ENCODE measurements at places on chromosomes 7 and 10.

GRCh38 chr7:156456503-156457115, 184.0 kb upstream of the RNF32 start:
- no peak for DNase-seq

DNA sequence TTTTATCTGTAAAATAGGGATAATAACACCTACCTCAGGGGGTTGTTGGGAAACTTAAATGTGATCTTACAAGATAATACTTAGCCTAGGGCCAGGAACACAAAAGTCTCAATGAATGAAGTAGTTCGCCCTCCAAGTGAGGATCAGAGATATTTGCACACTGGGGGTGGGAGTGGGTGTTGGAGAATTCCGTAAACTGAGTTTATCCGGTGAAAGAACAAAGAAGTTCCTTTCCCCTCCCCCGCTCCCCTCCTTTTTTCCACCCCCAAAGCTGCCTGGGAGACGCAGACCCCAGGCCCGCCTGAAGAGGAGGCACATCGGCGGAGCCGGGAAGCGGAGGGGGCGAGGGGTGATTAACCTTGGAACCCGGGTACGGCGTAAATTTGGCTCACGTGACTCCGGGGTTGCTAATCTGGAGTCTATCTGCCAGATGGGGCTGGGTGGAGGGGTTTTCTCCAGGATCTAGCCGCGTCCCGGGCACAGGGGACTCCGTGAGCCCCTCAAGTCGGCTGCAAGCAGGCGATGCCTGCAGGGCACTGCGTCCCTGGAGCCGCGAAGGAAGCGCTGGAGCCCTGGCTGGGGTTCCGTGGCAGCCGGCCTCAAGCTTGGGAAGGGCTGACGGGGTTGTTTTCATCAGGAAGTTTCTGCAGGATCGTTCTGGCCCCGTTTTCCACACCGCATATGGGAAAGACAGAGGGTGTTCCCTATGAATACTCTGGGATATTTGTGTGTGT, 1.4 kb upstream of the PODXL start:
- DNase-seq: no peak

DNA sequence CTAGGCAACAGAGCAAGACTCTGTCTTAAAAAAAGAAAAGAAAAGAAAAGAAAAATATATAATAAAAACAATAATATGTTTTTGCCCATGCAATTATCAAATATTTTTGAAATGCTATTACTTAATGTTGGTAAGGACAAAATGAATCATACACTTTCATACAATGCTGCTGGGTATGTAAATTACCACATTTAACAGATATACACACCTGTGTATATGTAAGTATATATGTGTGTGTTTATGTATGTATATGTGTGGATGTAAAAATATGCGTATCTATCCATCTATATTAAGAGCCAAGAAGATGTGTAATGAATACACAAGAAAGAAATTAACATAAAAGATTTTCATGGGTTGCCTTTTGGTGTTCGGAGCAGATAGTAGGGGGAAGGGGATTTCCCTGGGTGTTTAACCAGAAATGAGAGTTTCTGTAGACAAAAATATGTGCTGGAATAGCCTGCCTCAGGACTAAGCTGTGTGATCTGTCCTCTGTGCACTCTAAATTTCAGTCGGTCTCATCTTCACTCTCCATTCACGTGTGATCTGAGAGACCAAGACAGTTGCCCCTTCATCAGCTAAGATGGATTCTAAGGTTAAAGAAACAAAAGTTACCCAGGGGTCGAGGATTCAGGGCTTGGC, 61.2 kb downstream of the PRKCQ start:
- peak; percentile 43 for DNase-seq

DNA sequence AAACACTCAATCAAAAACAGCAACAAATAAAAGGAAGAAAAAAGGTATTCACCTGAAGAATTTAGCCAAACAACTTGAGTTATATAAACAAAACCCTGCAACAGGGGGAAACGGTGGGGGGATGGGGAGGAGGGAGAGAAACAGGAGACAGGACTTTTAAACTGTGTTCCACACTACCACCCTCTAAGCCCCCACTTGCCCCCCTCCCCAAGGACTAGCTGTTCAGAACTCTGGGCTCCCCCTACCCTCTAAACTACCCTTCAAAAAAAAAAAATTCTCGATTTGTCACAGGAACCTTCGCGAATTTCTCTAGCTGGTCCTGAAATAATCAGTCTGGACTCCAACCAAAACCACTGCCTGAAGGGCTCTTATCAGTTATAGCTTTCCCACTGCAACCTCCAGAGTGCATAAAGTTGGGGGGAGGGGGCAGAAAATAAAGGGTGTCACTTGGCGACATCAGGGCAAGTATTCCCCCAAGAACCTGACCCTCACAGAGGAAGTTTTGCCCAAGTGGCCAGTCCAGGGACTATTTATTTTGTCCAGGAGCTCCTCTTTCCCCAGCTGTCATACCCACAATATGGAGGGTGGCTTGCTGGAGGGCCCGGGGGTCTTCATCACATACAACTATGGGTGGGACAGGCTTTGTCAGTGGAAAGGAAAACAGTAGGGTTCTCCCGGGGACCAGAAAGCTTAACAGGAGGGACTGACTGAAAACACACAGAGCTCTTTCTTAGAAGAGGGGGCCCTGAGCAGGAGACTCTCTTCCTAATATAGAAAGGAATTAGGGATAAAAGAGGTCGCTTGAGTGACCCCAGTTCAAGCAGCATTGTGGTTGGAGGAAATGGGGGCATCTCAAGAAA, 1.3 kb downstream of the UBE2H start:
- no peak for DNase-seq

DNA sequence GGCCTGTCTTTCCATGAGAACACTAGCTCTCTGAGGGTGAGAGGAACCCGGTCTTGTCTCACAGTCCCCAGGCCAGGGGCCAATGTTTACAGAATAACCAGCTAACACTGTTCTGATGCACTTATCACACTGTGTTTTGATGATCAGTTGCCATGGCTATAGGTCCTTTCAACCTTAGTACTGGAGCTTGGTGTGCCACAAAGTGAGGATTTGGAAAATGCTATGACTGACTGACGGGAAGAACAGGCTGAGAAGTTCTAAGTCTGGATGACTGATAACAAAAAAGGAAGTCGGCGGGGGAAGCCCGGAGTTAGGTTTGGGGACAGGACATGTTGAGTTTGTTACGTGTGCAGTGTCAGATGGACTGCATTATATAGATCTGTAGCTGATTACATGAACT, 141.8 kb downstream of the CTTNBP2 start:
- peak; percentile 49 for DNase-seq

DNA sequence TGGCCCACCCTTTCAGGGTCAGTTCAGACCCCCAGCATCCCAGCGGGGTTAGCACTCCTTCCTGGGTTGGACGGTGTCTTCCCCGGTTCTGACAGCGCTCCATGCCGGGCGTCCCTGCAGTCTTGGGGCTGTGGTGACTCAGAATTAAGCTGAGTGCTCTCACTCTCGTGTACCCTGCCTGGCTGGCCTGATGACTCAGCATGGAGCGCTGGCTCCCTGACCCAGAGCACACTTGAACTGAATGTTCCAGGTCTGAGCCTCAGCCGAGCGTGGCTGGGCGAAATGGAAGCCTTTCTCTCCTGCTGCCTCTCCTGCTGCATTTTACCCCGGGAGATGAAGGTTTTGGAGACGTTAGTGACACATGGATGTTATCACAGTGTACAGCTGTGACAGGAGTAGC, 7.1 kb downstream of the BAG3 start:
- no peak for DNase-seq

- no peak for DNase-seq
Observed at GRCh38 chr7:74025146-74025545, 2.8 kb upstream of the ELN start.

GRCh38 chr7:103065667-103066066, 8.9 kb downstream of the FBXL13 start:
- DNase-seq: peak; percentile 61

DNA sequence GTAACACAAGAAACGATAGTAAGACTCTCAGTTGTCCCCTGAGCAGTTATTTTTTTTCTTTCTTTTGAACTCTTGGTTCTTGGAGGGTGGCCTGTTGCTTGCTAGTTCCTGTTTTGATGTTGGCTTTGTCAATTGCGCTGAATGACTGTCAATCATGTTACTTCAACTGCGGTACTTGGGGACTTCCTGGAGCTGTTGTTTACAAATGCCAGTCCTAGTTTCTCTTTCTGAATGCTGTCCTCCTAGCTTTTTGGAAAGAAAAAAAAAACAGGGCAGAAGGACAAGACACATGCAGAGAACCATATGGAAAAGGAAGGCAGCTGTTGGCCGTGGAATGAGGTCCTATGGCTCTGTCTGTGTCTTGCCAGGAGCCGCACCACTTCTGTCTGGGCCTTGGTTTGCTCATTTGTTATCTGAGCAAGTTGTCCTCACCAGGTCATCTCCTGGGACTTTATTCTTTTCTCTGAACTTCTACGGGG, 7.0 kb upstream of the PDCD4 start:
- DNase-seq: peak; percentile 84

DNA sequence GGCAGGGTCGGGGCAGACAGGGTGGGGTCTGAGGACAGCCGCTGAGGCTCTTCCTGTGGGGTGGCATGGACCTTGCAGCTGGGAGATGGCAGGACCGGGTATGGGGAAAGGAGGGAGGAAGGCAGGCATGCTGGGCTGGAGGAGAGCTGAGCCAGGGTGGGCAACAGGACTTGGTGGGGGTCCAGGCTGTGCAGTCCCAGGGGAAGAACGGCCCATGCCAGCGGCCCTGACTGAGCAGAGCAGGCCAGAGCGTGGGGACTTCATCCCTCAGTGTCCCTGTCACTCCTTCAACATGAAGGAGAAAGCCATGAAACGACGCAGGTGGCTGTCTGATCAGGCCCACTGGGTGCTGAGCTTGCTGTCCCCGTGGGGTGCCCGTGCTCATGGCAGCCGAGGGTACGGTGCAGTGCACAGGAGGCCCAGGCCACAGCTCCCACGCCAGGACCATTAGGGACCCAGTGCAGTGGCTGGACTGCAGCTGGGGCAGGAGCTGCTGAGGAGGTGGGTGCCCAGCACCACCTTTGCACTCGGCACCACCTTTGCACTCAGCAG, 519.6 kb downstream of the PTPRN2 start:
- DNase-seq: no peak

All from activated CD4-positive, alpha-beta T cell treated with anti-CD3 and anti-CD28 coated beads, Interleukin-2, Interleukin-6, amounts not matched to agents 100 ng/mL and 50 ng/mL, durations not matched to agents 16 hours and 8 hours (primary cell).